Activated naive CD4-positive, alpha-beta T cell treated with anti-CD3 and anti-CD28 coated beads, Interleukin-2, amount 50 U/mL, for 72 hours (primary cell): ENCODE measurements at places on chromosomes 4 and X.

- DNase-seq, result no peak
Observed at GRCh38 chrX:53265771-53266574, 15.4 kb downstream of the IQSEC2 start.

DNA sequence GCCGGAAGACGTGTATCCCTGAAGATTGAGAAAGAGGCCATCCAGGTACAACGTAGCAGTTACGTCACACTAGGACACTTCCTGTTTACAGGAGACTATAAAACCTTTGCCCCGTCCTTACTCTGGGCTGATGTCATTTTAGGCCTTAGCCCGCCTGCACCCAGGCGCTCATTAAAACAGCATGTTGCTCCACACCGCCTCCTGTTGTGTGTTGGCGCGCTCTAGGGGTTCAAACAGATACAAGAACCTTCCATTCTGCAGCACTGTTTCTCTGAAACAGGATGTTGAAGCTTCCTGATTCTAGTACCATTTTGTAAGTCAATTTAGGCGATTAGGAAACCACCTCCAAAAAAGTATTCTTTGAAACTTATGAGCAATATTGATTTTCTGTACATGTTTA is 722.1 kb downstream of the PCDH7 start:
- no peak for DNase-seq

GRCh38 chr4:151389311-151389710 is 19.7 kb upstream of the FHIP1A start:
- DNase-seq, result no peak

- DNase-seq, result no peak
Observed at GRCh38 chr4:97394653-97395052, 748.6 kb downstream of the STPG2 start.

DNA sequence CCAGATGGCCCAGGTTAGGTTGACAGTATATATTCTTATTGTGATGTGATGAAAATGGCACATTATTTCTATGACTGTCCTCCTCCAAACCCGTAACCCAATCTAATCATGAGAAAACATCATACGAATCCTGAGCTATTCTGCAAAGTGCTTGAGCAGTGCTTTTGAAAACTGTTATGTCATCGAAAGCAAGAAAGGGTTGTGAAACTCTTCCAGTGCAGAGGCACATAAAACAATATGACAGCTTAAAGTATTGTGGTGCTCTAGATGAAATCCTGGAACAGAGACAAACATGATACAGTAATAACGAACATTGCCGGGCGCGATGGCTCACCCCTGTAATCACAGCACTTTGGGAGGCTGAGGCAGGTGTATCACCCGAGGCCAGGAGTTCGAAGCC is 1648.0 kb downstream of the STIM2 start:
- no peak for DNase-seq

- DNase-seq, result no peak
Observed at GRCh38 chr4:11259837-11260236, 168.9 kb downstream of the HS3ST1 start.

GRCh38 chrX:134460862-134461220 is 876 bp downstream of the HPRT1 start:
- no peak for DNase-seq

GRCh38 chrX:135740681-135741149 is 27.3 kb downstream of the CT45A1 start:
- peak; percentile 51 for DNase-seq
